ENCODE measurements at places on chromosomes 7 and 10.

DNA sequence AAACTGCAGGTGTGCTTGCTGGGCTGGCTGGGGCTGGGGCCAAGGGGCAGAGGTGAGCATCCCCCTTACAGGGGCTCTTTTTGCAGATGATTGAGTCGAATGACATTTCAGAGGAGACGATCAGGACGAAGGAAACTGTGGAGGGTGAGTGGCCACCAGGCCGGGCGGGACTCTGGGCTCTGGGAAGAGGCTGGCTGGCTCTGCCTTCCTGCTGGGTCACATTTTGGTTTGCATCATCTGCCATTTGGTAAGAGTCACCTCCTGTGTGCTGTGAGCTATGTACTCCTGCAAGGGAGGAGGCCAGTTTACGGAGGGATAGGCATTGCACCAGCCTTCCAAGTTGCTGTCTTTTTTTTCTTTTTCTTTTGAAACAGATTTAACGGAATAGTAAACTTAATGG is 73.0 kb upstream of the GTF2IRD1 start:
- DNase-seq: no peak

DNA sequence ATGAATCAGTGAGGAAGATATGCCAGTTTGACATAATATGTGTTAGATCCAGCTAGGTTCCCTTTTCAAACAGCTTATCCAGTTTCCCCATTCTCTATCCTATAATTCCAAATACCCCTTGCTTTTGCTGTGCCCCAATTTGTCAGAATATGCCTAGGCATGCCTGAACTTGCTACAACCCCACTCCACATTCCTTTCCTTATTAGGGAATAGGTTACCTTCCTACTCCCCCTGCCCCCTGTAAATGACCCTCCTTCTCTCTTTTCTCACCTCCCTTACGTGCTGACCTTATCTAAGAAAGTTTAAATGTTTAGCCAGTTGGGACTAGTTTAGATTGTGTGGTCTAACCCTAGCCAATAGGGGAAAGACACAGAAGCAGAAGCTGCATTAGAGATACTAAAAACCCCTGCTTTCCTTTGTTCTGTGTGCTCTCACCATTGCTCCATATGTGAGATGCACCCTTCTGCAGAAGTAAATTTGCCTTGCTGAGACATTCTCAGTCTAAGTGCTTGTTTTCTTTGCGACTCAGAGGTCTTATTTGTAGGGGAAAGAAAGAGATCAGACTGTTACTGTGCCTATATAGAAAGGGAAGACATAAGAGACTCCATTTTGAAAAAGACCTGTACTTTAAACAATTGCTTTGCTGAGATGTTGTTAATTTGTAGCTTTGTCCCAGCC is 267.8 kb downstream of the SH2D4B start:
- no peak for DNase-seq

- no peak for DNase-seq
These were observed 1.1 kb downstream of the AHR start for GRCh38 chr7:17299483-17299991.

GRCh38 chr7:102925976-102926782 is 13.4 kb downstream of the LRRC17 start:
- no peak for DNase-seq

DNA sequence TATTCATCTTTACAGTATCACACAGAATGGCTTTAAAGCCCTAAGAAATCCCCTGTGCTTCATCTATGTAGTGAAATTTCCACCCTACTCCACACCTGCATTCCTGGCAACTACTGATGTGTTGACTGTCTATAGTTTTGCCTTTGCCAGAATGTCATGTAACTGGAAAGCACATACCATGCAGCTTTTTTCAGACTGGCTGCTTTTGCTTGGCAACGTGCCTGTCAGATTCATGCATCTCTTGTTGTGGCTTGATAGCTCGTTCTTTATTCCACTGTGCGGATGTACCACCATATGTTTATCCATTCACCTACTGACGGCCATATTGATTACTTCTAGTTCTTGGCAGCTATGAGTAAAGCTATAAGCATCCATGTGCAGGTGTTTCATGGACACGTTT is 30.6 kb downstream of the RBM17 start:
- no peak for DNase-seq

- no peak for DNase-seq
These were observed 95.3 kb upstream of the GNAI1 start for GRCh38 chr7:80039251-80039884.

DNA sequence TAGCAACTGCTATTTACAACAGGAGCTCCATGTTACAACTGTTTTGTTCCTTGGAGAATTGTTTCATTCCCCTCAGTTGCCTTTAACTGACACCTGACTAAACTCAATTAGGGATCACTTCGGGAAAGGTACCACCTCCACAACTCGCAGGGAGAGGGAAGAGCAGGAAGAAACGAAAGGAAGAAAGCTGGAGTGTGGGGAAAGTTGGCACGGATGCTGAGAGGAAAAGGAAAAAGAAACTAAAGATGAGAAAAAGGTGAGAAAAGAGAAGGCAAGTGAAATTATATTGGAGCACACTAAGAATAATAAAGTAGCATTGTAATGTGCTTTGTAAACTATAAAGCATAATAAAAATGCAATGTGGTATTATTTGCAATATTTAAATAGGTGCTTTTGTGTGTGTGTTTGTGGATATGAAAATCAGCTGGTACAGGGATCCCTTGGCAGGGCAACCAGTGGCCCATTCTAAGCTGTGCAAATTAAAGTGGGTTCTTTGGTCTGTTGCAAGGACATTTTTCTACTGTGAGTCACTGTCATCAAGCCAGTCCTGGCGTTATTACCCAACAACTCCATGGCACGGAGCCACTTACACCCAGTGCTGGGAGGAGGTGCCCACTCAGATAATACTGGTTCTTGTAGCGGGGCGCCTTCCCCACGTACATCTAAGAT is 45.9 kb downstream of the HIPK2 start:
- no peak for DNase-seq

DNA sequence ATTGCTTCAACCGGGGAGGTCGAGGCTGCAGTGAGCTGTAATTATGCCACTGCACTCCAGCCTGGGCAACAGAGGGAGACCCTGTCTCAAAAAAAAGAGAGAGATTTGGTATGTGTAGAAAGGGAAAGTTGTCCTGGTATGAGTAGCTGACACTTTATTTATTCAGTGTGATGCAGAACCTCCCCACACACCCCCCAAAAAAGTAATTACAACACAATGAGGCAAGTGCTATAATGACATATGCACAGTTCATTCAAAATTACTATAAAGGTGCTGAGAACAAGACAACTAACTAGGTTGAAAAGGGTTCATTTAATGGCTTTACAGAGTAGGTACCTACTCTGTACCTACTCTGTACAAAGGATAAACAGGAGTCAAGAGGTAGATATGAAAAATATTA is 80.2 kb downstream of the PDSS1 start:
- DNase-seq: no peak

GRCh38 chr10:124935946-124936345 is 6.0 kb upstream of the ZRANB1 start:
- DNase-seq: no peak

DNA sequence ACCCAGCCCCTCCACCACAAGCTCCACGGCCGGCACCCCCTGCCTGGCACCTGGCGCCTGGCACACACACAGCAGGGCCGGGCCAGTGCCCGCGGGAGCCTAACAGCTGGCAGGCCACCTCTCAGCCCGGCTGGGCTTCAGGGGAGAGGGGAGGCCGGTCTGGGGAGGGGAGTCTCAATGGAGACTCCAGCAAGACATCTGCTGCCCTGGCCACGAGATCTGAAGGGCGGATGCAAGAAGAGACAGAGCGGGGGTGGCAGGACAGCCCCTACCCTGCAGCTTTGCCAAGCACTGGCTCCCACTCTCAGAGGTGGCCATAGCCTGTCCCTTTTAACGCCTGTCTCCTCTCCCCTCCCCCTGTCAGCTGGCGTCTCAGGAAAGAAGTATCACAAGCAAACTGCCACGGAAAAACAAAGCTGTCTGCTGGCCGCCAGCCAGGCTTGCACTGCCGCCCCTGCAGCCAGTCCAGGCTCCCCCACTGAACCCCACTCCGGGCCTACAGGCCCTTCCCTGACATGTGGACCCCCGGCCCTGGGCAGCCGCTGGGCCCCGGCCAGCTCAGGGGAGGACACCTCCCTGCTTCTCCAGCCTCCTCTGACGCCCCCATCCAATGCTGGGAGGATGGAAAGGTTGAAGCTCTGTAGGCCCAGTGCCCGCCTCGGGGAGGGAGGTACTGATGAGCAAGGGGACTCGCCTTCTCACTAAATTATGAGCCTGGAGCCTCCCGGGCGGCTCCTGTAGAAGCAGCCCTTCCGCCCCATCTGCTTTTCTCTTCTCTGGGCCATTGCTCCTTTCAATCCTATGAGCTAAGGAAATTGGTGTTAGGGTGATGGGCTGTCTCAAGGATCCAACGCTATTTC is 178.4 kb downstream of the ARHGAP12 start:
- peak; percentile 96 for DNase-seq

DNA sequence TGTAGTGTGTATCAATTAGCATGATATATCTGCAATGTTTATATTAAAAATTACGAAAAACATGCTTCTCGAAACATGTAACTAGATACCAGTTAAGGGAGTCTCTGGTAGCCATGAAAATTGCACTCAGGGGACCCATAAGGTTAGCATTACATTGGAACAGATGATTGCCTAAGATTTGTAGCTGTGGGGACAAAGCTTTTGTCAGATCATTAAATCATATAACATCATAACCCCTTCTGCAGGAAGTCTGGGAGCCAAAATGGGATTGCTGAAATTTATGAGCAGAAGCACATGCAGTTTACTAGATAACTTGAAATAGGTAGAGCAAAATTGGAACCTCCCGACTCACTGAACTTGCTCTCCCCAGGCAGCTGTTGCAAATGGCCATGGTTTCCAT is 235.0 kb upstream of the IGFBP3 start:
- no peak for DNase-seq

- no peak for DNase-seq
These were observed 244.0 kb upstream of the ZWINT start for GRCh38 chr10:56605051-56605450.

GRCh38 chr7:124085179-124085578 is 52.3 kb upstream of the TMEM229A start:
- no peak for DNase-seq

DNA sequence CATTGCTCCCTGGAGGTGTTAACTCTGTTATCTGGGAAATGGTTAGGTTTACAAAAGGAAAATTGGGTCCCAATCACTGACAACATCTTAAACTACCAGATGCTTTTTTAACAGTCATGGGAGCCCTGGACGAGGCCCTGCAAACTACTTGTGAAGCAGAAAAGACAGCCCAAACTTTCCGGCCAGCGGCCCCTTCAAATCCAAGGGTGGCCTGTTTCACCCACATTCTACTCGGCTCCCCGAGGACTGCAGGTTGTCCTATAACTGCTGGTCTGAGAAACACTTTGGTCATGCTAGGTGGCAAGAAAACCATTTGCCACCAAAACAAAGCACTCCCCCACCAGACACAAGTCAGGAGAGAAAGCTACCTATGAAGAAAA is 2.6 kb downstream of the TUBGCP2 start:
- no peak for DNase-seq

GRCh38 chr7:95225301-95225700 is 99.0 kb downstream of the PON1 start:
- no peak for DNase-seq

GRCh38 chr10:89805599-89806013 is 104.2 kb downstream of the KIF20B start:
- DNase-seq: no peak

GRCh38 chr7:148481971-148482626 is 108.5 kb upstream of the C7orf33 start:
- DNase-seq: peak; percentile 74

DNA sequence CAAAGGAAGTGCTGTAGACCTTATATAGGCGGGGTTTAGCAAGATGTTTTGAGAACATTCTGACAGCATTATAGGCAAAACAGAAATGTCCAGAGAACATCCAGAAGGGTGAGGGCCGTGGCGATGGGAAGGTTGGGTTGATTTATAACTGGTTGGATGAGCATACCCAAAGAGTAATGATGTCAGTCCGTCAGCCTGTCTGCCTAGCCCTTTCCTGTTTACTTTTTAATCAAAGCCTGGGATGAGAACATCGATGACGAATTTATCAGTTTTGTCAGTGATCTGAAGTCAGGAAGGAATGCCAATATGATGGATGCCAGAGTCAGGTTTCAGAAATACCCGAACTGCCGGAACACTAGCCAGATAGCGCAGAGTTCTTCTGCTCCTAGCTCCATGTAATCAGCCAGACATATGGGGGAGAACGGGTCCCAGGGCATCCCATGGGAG is 33.8 kb upstream of the TRIM8 start:
- no peak for DNase-seq

DNA sequence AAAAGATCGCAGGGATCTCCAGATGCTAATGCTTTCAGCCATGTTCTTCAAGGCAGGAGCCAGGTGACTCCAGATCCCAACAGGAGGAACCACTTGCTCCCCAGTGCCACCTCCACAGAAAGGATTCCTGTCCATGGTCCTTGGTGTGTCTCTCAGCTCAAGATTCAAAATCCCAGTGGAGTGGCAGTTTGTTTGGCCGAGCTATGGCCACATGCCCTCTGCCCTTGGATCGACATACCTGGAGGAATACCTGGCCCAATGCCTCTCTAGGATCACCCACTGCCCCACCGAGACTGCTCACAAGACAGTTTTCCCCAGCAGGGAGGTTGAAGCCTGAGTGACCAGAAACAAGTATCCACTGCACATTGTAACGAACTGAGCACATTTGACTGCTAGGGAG is 3.9 kb upstream of the GPRIN2 start:
- DNase-seq: no peak

GRCh38 chr7:80106498-80107113 is 28.0 kb upstream of the GNAI1 start:
- no peak for DNase-seq

DNA sequence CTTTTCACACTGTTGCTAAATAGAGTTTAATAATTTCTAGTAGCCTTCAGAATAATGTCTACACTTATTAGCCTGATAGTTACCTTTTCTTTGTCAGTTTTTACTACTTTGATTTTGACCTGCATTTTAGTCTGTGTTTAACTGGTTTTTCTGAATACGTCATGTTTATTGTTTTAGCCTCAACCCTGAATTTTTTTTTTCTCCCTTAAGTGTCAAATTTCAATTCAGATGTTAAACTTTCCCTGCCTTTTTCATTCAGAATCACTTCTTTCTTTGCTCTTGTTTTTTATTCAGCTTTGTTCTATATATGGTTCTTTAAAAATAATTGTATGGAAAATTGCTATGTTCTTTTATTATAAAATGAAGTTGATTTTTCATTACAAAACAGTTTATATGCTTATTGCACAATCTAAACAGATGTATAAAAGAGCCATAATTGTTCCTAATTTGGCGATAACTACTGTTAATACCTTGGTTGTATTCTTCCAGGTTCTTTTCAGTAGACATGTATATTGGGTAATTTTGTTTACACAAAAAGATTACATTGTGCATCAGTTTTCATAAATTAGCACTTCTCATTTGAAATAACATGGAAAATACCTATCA is 159.7 kb downstream of the ADK start:
- no peak for DNase-seq
